ENCODE measurements at places on chromosomes 6 and 20. TPM values are rescaled to one million over a fixed set of nuclear protein-coding genes. Genes with fewer than 3 reads are reported as not detected.
A peak's percentile ranks its signal among the peaks of the same experiment; 100 is the strongest.

DNA sequence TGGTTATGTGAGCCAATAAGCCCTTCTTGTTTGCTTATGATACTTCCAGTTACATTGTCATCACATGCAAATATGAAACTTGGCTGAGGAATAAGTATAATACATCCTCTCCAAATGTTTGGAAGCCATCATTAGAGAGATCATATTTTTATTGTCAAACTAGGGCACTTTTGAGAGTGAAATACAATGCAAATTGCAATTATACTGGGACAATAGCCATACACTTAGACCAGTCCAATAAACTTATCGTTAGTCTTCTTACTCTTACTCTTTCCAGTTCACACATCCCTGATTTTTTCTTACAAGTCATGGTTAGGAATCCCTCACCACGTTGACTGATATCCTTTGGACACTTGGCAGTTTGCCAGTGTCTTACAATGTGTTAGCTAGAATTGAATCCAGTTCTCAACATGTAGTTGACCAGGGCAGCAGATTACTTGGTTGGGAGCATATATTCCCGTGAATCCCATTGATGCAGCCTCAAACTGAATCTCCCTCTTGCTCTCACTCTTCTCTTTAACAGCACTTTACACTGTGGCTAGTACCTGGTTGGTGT, 519.7 kb upstream of the ID4 start:
- no peak for DNase-seq

GRCh38 chr6:33344701-33345697, 27.5 kb upstream of the ZBTB22 start:
- peak; percentile 71 for DNase-seq

The MTFR2 gene
- total RNA-seq, result 0.79 TPM

DNA sequence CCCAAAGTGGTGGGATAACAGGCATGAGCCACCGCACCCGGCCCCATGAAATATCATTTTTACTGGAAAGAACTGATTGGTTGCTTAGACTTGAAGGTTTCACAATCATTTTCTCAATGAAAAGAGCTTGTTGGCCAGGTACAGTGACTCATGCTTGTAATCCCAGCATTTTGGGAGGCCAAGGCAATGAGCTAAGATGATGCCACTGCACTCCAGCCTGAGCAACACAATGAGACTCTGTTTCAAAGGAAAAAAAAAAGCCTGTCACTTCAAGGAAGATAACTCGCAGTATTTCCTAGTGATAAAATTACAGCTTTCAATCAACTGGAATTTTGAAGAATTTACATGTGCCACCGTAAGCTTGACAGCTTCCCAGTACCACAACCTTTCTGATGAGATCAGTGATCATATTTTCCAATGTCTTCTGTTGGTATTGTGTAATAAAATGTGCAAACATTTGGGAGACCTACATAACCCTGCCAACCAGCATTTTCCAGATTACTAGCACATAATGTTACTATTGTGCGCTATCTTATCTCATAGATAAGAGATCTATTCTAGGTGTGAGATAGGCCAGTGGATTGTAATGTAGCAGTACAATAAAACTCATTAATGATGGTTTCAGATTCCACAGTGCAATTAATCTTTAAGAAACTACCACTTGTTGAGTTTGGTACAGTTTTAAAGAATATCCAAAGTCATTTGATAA, 7.2 kb downstream of the PNLDC1 start:
- peak; percentile 89 for DNase-seq

DNA sequence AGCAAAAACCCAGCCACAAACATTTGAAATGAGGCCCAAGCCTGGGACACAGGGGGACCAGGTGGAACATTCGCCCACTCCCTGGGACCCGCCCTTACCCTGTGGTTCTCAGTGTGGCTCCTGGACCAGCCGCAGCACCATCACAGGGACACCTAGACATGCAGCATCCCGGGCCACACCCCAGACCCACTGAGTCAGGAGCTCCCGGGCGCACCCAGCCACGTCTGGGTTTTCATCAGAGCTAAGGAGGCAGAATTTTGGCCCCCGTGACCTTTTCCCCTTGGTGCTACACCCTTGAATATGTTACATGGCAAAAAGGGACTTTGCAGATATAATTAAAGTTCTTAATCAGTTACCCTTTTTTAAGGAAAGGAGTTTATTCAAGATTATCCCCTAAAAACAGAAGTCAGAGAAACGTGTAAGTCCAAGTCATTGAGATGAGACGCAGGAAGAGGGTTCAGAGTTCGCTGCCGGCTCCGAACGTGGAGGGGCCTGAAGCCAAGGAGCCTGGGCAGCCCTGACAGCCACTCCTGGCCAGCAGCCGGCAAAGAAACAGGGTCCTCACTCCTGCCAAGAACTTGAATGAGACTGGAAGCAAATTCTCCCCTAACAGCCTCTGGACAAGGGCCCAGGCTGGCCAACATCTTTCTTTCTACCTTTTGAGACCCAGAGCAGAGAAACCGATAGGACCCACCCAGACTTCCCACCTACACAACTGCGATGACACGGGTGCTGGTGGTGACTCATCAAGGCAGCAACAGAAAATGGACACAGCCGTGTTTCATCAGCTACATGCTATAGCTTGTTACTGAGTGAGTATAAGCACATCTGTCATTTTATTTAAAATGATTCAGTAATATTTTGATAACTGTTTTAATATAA, 25.3 kb downstream of the BFSP1 start:
- peak; percentile 97 for DNase-seq

DNA sequence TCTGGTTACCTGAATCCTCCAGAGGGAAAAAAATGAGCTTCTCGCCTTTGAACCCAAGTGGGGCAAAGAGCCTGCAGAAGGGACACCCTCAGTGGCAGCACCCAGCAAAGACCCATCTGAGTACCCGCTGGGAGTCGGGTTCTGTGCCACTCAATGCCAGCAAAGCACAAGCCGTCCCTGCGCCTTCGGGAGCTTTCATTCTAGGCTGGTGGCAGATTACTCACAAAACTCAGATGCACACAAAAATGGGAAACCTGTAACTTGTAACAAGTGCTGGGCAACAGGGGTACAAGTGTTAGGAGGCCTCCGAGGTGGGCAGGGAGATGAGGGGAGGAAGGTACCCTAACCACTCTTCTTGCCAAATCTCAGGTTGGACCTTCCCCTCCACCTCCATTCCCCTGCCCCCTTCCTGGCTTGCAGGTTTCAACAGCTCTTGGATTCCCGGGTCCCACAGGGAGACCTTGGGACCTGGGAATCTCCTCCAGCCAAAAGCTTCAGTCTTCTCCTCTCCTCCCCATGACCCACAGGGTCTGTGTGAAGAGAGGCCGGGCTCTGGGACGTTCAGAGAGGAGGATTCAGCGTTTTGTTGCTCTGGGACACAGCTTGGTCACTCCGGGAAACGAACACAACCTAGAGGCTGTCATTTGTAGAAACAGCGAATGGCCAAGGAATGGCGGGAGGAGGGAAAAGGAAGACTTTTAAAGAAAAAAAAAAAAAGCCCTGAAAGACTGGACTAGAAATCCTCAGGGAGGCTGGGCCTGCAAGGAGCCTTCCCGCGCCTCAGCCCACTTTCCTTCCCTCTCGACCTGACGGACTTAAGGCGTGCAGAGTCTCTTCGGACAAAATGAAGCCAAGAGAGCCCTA, 1.2 kb upstream of the PARD6B start:
- DNase-seq, result no peak

The CASS4 gene
- 0.13 TPM for total RNA-seq

GRCh38 chr6:112156668-112157067, 69.3 kb downstream of the FAM229B start:
- DNase-seq, result no peak

DNA sequence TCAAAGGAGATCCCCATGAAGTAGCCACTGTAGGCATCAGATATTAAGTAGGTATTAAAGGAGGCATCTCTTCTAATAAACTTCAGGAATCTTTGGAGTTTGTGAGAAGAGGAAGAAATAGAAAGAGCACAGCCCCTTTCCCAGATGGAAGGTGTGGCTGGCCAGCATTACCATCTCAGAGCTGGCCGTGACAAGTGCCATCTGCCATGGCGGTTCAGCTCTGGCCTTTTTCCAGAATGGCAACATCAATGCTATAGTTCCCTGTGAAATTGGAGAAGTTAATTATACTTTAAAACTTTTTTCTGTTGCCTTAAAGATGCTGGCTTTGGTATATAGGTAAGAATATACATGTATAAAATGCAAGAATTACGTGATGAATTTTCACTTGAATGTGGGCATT, 51.9 kb upstream of the MCUR1 start:
- DNase-seq, result no peak

DNA sequence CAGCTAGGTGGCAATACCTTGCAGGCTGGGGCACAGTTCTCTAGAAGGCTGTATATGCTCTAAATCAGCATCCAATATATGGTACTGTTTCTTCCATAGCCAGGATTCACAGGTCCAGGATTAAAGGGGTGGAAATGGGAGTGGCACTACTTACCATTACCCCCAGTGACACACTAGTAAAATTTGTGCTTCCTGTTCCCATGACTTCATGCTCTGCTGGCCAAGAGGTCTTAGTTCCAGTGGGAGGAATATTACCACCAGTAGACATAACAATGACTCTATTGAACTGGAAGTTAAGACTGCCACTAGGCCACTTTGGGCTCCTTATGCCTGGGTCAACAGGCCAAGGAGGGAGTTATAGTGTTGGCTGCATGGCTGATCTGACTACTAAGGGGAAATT, 174.3 kb upstream of the TNFAIP3 start:
- peak; percentile 80 for DNase-seq

The ZNF334 gene
- 1.6 TPM for total RNA-seq

DNA sequence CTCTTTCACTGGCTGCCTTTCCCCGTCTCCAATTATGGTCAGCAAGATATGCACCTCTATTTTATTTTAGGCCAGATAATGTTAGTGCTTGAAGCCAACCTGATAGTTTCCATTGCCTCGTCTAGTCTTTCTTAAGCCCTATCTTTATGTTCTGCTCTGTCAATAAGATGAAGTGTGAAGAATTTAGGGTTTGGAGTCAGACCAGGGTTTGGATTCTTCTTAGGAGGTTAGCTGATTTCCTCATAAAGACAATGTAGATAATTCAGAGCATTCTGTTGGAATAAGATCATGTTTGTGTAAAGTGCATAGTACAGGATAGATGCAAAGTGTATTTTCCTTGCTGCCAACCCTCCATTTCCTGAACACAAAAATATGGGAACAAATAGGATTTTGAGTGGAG, 43.8 kb downstream of the PKIB start:
- no peak for DNase-seq

GRCh38 chr6:144007478-144008119, 460 bp downstream of the PLAGL1 start:
- no peak for DNase-seq

- DNase-seq, result peak; percentile 13
Observed at GRCh38 chr6:41228616-41229015, 467 bp downstream of the TREML4 start.

The CDSN gene
- total RNA-seq, result not detected

- DNase-seq, result peak; percentile 83
Observed at GRCh38 chr6:79671600-79672266, 40.6 kb downstream of the SH3BGRL2 start.

DNA sequence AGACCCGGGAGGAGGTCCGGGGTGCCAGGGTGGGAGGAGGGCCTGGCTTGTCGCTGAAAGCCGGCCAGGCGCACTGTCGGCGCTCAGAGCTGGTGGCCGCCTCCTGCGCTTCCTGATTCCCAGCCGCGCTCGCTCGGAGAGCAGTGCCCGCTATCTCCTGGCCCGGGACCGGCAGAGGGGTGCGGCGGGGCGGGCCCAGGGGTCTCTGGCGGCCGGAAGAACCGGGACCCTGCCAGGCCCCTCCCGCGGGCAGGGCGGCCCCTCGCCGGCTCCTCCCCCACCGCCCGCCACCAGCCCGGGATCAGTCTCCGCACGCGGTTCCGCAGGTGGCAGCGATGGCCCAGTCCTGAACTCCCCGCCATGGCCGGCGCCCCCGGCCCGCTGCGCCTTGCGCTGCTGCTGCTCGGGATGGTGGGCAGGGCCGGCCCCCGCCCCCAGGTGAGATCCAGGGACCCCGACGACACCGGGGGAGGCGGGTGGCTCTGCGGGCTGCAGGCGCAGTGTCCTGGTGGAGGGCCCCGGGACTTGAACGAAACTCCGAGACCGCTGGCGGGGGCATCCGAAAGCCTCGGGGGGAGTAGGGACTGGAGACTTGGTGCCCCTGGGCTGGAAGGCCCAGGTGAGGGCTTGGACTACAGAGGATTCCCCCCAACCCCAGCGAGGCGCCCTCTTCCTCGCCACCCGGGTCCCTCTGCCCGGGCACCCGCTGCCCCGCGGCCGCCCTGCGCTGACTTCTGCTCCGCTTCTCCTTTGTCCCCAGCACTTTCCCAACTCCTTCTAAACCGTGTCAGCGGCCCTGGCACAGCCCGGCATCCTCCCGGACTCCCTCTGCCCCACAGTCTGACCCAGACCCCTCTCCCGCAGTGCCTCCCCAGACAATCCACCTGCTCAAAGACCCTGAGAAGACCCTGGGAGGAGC, at the start of gene GLP1R:
TSS of gene GLP1R (plus strand) at position 301 of the 919 bp plus-strand sequence. CDS start at position 361, 60 bp downstream.
- DNase-seq, result no peak

DNA sequence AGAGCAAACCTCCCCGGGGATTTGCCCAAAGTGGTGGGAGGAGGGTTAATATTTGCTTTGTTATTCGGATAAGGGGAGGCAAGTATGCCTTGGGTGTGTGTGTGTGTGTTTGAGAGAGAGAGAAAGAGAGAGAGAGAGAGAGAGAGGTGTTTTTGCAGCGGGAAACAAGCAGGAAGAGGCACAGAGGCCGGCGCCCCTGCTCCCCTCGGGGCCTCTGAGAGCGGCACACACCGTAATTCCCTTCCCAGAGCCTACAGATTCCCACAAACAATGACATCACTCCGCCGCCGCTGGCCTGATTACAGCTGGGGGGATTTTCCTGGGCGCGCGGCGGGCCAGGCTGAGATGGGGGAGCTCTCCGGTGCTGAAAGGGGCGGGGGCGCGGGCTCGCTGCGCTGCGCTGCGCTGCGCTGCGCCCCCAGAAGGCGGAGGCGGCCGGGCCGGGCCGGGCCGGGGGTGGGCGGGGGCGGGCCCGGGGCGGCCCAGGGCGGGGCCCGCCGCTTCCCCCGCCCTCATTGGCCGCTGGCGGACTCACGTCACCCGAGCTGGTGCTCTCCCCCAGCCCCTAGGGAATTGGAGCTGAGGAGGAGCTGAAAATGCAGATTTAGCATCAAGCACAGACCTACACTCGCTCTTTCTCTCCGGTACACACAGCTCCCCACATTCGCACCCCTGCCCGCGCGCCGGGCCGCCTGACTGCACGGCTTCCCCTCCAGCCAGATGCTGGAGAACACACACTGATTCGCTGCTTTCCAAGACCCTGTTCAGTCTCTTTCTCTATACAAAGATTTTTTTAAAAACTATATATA, at the start of gene PCSK2:
TSS of gene PCSK2 (plus strand) at position 631 of the 809 bp plus-strand sequence. CDS start 266 bp downstream, outside the sequence.
- peak; percentile 1 for DNase-seq

All from bronchial epithelial cell (primary cell).